NCI-H510A treated with DMSO at 0.1 percent for 48 hours (cell line): ENCODE measurements at places on chromosomes 3 and 15.

DNA sequence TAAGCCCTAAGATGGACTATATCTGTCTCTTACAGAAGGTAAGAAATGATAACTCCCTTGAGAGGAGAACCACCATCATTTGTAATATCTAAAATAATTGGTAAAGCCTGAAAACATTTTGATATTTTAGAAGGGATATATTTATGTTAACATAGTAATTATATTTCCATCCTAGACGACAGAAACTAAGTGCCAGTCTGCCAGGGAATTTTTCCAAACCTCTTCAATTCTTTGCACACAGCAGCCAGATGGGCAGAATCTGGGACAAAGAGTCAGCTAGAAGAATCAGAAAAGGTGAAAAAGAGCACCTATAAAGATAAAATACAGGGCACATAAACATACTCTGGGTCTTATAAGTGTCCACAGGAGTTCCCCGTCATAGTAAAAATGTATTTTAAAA is 70.0 kb upstream of the CBLB start:
- no peak for DNase-seq

DNA sequence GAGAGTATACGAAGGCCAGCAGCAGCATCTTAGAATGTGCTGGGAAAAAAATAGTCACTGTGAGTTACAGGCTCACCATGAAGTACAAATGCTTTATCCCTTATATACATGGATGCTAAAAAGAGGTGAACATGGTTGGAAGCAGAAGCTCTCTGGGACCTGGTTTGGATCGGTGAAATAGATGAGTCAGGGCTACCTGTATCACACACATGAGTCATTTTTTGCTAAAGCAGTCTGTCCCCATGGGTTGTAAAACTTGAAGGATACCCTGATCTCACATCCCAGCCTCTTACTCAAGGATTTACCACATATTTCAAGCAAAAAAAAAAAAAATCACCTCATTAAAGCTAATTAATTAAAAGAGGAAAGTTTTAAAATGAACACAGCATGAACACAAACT is 6.9 kb upstream of the SERPINI2 start:
- DNase-seq: no peak

DNA sequence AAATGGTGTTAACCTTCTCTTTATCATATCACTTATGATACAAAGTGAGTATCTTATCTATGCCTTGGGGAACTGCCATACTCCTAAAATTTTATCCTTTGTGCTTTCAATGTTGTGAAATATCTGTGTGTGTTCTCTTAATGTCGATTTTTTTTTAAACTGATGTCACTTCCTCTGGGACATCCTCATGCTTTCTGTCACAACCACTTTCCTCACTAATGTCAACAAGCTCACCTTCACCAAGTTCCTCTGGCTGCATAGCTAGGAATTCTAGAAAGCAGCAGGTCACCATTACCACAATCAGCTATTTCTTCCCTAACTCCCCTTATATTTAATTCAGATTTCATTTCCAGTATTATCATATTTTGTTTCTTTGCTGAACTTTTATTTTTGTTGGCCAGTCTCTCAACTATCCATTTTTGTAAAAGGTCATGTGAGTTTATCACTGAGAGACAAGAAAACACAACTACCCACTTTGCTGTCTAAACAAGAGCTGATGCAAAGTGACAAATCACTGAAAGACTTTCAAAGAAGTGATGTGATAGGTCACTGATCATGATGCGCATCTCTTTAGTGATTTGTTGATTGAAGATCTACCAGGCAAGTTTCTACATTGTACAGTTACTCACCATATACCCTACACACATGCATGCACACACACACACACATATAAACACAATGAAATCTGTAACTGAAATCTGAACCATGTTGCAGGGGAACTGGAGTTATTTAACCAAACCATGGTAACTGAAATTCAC is 369.0 kb downstream of the ULK4 start:
- DNase-seq: no peak

GRCh38 chr15:49624056-49624455 is 3.2 kb downstream of the DTWD1 start:
- DNase-seq: no peak

DNA sequence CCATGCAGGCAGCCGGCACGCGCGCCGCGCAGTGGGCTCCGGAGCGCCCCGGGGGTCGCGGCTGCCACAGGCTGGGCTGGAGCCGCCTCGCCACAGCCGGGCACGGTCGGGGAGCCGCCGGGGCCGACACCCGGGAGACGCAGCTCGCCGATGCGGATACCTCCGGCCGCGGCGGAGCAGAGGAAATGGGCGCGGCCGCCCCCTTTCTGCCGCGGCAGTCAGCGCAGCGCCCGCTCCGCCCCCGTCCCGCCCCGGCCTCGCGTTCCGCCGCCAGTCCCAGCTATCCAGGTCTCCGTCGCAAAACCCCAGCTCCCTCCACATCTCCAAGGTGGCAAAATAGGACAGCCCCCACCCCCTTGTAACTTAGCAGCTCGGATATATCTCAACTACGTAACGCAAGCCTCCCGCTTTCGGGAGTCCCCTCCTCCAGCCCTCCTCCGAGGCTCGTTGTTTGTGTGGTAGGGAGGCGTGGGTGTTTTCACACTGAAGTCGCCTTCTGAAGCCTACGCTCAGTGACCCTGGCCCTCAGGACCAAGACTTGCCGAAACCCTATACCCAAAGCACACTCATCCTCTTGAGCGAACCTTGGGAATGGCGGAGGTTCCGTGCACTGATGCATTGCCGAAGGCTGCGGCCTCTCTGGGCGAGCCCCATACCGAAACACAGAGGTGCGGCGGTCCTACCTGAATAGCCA is at the start of gene SH3BP5:
Gene SH3BP5, minus strand, starts transcription at position 182 of the 694 bp plus-strand sequence. Its CDS starts 178 bp downstream, at position 4.
- DNase-seq: peak; percentile 66

DNA sequence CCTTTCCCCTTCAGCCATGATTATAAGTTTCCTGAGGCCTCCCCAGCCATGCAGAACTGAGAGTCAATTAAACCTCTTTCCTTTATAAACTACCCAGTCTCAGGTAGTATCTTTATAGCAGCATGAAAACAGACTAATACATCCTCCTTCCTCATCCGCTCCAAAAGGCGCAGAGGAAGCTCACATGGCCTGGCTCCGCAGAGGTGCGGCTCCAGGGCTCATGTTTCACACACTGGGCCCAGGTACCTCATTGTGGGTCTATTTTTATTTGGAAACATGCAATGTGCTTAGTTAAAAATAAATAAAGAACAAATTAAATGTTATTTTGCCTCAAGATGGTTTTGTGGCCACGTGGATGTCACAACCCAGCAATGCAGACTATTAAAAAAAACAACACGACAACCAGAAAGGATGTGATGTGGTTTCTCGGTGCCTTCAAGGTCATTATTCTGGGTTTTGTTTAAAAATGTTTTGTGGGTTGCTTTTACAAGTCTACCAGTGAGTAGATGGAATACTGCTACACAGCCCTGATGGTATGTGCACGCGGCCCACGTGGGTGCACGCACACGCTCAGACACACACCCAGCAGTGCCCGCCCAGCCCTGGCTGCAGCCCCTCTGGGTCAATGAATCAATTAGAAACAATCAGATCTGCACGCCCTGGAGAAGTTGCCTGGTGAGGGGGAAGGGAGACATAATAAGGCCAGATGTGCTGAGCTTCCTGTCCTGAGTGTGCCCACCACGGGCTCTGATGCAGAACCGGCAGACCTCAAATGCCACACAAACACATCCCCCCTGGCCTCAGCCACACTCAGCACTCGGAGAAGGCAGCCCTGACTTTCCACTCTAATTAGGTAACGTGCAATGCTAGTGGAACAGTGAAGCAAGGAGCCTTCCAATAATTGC is 140.1 kb downstream of the ADAMTS17 start:
- no peak for DNase-seq

- no peak for DNase-seq
Observed at GRCh38 chr3:22977042-22977441, 226.1 kb upstream of the UBE2E2 start.

GRCh38 chr3:85342915-85343314 is 384.1 kb downstream of the CADM2 start:
- no peak for DNase-seq

DNA sequence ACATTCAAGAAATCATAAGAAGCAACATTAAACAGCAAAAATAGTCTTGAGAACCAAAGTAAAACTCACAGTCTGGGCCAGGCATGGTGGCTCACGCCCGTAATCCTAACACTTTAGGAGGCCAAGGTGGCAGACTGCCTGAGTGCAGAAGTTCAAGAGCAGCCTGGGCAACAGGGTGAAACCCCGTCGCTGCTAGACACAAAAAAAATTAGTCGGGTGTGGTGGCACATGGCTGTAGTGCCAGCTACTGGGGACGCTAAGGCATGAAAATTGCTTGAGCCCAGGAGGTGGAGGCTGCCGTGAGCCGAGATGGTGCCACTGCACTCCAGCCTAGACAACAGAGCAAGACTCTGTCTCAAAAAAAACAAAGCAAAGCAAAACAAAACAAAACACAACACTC is 117.7 kb upstream of the GOLGA6L6 start:
- no peak for DNase-seq

DNA sequence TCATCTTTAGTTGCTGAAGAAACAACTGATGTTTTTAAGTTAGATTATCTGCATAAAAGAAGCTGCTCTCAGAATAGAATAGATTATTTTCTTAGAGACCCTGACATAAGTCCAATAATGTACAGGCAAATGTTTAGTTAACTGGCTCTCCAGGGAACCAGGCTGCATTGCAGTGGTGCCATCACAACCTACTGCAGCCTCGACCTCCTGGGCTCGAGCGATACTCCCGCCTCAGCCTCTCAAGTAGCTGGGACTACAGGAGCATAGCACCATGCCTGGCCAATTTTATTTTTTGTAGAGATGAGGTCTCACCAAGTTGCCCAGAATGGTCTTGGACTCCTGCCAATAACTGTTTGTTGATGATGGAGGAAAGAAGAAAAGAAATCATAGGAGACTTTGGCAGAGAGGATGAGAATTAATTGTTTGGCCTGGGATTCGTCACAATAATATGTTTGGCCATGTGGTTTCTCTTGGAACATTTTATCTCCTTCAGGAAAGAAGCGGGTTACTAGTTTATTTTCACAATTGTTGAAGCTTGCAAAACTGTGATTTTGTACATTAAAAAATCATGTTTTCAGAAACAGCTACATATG is 429.2 kb downstream of the CADM2 start:
- DNase-seq: no peak

GRCh38 chr3:4350789-4351163 is 47.6 kb downstream of the SETMAR start:
- peak; percentile 23 for DNase-seq

- DNase-seq: no peak
Observed at GRCh38 chr3:61618871-61619270, 57.5 kb downstream of the PTPRG start.

DNA sequence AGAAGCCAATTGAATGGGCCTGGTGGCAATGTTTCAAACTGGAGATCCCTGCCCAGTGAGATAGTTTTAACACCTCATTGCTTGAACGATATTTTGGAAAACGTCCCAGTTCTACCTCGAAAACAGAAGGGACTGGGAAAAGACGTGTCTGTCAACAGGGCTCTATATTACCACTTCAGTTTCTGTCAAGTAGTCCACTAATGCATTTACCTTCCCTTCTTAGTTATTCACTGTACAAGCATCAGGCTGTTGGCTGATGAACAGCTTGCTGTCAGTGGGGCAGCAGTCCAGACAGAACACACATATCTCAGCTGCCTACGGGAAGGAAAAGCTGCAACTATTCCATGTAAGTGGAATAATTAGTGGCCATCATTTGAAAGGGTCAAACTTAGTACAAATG is 794.7 kb upstream of the GBE1 start:
- no peak for DNase-seq

DNA sequence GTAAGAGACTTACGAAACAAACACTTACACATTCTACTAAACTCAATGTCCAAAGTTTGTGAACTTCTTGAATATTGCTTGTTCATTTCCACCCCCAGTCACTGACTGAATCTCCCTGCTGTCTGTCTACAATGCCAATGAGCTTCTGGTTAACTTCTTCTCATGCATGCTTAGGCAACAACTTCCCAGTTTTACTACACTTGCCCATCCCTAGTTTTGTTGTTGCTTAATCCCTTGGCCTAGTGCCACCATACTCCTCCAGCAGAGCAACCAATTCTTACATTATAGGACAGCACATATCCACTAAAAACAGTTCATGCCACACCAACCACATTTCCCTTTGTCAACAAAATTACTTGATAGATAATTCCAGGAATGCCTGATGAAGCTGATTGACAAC is 40.9 kb upstream of the CCR2 start:
- DNase-seq: no peak

DNA sequence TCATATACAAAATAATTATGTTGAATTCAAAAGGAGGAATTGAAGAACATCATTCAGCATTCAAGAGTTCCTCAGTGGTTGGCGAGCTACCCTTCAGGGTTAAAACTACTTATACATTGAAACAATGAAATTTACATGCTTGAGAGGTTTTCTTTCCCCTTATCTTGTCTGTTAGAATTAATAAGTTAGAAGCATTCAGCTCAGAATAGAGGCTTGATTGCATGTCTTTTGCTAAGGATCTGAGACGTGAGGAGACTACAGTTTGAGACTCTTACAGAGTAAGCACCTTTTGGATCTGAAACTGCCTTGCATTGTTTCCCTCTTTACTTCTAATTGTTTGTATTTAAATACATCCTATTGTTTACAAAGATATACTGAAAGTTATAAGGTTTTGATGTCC is 157.6 kb downstream of the NSUN3 start:
- DNase-seq: no peak
